SW 1271 (cell line): ENCODE measurements at places on chromosomes 2 and 18.

GRCh38 chr18:53324353-53324752 lies 900.1 kb downstream of the MBD2 start:
- DNase-seq: no peak

DNA sequence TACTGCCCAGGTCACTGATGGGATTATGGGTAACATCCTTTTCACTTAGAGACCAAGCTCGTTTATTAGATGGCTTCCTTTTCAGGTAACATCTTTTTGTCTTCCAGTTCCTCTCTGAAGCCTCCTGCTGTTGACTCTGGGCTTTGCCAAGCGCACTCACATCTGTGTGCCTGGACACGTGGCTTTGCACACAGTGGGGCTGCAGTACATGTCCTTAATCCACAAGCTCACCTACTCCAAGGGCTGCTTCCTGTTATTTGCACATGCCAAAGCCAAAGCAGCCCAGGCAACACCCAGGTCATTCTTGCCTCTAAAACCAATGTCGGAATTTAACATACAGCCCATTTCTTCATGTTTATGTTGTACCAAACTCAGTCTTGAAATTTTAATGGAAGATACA lies 124.2 kb upstream of the BOD1L2 start:
- DNase-seq: no peak

- DNase-seq: no peak
These were observed 16.4 kb upstream of the CNRIP1 start for GRCh38 chr2:68336192-68336591.

DNA sequence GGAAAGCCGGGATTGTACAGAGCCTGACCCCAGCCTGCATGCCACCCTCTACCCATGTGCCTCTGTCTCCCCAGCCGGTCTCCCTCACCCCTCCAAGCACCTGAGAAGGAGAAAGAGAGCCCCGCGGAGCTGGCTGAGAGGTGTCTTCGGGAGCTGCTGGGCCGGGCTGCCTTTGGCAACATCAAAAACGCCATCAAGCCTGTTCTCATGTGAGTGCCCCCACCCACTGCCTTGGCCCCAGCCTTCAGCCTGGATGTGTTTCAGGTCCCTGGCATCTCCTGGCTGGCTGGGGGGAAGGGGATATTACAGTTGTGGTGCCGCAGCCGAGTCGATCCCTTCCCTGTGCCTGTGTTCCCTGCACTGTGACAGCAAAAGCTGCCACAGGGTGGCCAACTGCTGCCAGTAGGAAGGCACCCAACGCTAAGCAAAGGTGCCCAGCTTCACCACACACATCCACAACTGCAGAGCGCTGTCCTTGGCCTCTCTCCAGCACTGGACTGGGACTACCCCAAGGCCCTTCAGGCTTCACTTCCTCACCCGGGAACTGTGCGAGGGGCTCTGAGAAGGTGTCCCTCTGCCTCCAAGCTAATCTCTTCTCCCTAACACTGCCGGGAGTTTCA lies 38.4 kb downstream of the POMC start:
- no peak for DNase-seq

DNA sequence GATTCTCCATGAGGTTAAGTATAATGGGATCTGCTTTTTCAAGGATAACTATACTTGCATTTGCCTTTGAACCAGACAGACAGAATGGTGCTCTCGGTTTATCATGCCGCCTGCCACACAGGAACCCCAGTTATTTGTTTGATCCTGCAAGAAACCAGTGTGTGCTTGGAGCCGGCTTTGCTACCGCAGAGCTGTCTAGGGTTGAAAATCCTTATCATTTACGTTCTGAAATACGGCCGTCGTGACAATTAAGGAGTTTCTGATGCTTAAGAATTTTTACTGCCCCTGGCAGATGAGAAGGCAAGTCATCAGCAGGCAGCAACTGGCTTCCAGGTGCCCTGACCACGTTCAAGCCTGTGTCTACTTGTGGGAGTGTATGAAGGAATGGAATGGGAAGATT lies 112.0 kb downstream of the GBX2 start:
- DNase-seq: no peak

GRCh38 chr2:3181416-3182010 lies 196.1 kb downstream of the EIPR1 start:
- DNase-seq: no peak

GRCh38 chr2:31411771-31412170 lies 2.8 kb downstream of the XDH start:
- DNase-seq: no peak

DNA sequence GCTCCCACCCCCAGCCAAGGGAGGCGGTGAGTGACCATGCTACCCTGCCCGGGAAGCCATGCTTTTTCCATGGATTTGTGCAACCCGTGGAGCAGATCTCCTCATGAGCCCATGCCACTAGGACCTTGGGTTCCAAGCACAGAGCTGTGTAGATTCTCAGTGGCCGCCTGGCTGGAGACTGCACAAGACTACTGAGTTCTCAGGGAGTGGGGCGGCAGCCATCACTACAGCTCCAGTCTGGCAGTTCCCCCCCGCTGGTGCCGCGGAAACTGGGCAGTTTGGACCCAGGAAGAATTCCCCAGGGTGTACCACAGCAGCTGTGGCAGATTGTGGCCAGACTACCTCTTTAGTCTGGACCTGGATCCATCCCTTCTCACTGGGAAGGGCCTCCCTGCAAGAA lies 470.6 kb downstream of the LRP1B start:
- no peak for DNase-seq
